ENCODE measurements at places on chromosomes 7 and 10.

GRCh38 chr10:125738206-125738605 is 18.7 kb downstream of the EDRF1 start:
- no peak for DNase-seq

GRCh38 chr7:6718124-6718523 is 11.4 kb upstream of the ZNF12 start:
- DNase-seq = no peak

DNA sequence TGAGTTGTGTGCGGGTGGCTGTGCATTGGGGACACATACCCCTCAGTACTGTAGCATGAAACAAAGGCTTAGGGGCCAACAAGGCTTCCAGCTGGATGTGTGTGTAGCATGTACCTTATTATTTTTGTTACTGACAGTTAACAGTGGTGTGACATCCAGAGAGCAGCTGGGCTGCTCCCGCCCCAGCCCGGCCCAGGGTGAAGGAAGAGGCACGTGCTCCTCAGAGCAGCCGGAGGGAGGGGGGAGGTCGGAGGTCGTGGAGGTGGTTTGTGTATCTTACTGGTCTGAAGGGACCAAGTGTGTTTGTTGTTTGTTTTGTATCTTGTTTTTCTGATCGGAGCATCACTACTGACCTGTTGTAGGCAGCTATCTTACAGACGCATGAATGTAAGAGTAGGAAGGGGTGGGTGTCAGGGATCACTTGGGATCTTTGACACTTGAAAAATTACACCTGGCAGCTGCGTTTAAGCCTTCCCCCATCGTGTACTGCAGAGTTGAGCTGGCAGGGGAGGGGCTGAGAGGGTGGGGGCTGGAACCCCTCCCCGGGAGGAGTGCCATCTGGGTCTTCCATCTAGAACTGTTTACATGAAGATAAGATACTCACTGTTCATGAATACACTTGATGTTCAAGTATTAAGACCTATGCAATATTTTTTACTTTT is 1.8 kb downstream of the DDIT4 start:
- DNase-seq = peak; percentile 18

DNA sequence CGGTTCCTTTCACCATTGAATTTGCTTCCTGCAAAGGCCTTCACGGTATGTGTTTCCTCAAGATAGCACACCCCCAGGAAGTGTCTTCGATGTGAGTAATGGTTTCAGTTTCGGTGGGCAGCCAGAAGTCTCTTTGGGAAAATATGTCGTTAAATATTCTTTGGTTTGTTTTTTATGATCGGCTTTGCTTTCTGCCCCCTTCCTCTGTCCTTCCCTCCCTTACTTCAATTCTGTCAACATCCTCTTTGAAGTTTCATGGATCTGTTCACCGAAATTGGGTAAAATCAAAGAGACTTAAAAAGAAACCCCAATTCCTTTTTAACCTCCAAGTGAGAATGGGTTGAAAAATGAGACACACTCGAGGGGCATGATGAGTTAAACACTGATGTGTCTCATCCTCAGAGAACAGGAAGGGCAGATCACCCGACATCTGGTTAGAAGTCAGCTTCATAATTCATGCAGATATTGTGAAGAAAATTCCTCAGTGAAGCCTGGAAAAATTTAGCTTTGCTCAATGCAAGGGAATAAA is 170.8 kb upstream of the HABP2 start:
- DNase-seq = no peak

GRCh38 chr7:117990834-117991233 is 117.6 kb upstream of the CTTNBP2 start:
- no peak for DNase-seq

DNA sequence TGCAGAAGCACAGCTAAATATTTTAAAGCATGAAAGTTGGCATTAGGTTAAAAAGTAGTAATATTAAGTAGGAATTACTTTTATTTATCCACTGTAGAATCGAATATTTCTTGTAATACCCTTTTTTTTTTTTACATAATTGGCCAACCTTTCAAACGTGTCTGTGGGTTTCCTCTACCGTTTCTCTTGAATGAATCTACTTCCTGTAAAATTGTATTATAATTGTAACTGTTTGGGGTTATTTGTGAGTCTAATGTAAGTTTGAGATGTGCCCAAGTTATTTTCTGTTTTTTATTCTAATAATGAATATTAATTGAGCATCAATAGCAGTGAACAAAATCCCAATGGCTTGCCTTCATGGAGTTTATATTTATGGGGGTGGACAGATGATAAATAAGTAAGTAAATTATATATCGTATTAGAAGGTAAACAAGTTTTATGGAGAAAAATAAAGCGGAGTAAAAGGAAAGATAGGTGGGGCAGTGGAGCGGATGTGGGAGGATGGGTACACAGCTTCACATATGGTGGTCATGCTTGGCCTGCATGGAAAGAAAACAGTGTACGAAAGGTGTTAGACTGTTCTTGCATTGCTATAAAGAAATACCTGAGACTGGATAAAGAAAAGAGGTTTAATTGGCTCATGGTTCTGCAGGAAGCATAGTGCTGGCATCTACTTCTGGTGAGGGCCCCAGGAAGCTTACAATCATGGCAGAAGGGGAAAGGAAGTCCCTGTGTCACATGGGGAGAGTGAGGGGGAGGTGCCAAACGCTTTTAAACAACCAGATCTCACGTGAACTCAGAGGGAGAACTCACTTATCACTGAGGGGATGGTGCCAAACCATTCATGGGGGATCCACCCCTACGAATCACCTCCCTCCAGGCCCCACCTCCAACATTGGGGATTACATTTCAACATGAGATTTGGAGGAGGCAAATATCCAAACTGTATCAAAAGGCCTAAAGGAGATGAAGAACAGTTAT is 5.4 kb downstream of the TSPAN13 start:
- no peak for DNase-seq

GRCh38 chr7:157625973-157626742 is 289.4 kb downstream of the DNAJB6 start:
- no peak for DNase-seq

GRCh38 chr7:73900286-73900685 is 39.3 kb downstream of the TMEM270 start:
- DNase-seq = no peak

- DNase-seq = no peak
Measured at GRCh38 chr7:83117466-83117865, 45.2 kb downstream of the PCLO start.
